ENCODE measurements at places on chromosomes 6 and 20.

DNA sequence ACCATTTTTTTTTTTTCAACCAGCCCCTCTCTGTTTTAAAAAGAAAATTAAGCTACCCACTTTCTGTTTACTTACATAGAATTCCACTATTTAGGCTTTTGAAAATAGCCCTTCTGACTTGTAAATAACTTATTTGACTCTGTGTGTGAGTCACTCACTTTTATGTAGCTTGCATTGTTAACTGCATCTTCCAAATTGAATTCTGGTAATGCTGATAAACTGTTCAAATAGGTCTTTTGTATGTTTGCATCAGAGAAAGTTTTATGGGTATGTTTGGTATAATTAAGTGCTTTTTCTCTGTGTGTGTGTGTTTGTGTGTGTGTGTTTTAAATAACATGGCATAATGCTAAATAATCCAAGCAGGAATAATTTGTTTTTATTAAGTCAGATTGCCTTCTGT, 360.1 kb downstream of the PLCB1 start:
- no peak for DNase-seq

DNA sequence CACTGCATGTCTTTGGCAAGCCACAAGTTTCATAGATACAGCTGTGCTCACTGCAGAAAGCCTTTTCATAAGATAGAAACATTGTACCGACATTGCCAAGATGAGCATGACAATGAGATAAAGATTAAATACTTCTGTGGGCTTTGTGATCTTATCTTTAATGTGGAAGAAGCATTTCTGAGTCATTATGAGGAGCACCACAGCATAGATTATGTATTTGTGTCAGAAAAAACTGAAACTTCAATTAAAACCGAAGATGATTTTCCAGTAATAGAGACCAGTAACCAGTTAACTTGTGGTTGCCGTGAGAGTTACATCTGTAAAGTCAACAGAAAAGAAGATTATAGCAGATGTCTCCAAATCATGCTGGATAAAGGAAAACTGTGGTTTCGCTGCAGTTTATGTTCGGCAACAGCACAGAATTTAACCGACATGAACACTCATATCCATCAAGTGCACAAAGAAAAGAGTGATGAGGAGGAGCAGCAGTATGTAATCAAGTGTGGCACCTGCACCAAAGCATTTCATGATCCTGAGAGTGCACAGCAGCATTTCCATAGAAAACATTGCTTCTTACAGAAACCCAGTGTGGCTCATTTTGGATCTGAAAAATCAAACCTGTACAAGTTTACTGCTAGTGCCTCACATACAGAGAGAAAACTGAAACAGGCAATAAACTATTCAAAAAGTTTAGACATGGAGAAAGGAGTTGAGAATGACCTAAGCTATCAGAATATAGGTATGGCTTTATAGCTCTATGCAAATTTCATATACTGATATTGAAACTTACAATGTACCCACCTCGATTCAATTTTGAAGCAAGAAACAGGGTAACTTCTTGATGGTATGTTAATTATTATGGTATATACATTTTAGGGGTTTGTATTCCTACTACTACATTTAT, 23.9 kb upstream of the BAG2 start:
- peak; percentile 4 for DNase-seq

GRCh38 chr6:25671652-25672051, 19.6 kb downstream of the SCGN start:
- no peak for DNase-seq

DNA sequence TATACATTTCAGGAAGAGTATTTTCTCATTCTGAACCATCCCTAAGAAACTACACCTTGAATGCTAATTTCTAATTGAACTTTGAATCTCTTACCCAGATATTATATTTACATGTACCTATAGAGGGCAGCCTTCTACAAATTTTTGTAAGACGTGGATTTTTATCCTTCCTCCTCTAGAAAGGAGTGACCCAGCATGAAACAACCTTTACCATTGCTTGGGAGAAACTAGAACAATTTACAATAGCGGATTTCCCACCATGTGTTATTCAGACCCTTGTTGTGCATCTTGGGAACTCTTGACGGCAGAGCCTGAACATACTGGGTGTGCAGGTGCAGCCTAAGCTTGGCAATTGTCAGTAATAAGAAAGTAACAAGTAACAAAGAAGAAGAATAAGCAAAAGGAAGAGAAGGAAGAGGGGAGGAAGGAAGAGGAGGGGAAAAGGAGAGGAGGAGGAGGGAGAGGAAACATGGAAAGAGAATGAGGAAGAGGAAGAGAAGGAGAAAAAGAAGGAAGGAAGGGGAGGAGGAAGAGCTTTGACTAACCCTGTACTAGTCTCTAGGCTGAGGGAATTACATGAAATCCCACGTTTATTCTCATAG, 10.8 kb upstream of the TAAR1 start:
- peak; percentile 33 for DNase-seq

DNA sequence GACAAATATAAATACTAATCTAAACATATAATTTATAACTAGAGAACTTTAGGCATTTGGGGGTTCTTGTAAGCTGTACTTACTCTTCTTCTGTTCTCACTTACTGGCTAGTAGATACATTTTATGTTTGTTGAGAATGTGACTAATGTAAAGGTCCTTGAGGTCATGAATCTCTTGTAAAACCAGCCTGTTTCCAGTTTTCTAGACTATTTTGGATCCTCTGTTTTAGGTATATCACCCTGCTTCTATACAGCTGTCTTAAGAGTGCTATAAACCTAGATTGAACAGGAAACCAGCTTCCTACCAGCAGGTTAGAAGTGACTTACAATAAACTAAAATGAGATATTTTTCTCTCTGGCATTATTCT, 134.2 kb downstream of the PLCB4 start:
- no peak for DNase-seq

- no peak for DNase-seq
These were observed 745.7 kb downstream of the RFPL4B start for GRCh38 chr6:113092795-113093194.

DNA sequence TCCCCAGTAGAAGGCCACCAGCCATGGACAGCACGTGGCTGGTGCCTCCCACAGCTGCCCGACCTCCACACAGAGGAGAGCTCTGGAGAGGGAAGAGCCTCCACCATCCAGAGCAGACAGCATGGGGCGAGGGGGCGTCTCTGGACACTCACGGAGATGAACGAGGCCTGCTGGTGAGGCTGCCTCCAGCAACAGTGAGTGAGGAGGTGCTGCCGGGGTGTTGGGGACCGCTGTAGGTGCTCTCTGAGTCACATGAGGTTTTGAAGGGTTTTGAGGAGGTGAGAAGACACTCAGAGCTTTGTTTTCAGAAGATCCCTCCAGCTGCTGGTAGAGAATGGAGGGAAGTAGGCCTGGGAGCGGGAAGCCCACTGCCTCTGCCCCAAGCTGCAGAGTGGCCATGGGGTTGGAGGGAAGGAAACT, 65.6 kb downstream of the THBS2 start:
- DNase-seq: no peak

- DNase-seq: no peak
These were observed 45.4 kb downstream of the CDS2 start for GRCh38 chr20:5172167-5172601.

- no peak for DNase-seq
These were observed 32.7 kb downstream of the HLA-A start for GRCh38 chr6:29974901-29975560.

- DNase-seq: no peak
These were observed 127.0 kb downstream of the TBC1D7 start for GRCh38 chr6:13201336-13201735.

GRCh38 chr6:35668744-35669450, 19.8 kb downstream of the FKBP5 start:
- DNase-seq: no peak

DNA sequence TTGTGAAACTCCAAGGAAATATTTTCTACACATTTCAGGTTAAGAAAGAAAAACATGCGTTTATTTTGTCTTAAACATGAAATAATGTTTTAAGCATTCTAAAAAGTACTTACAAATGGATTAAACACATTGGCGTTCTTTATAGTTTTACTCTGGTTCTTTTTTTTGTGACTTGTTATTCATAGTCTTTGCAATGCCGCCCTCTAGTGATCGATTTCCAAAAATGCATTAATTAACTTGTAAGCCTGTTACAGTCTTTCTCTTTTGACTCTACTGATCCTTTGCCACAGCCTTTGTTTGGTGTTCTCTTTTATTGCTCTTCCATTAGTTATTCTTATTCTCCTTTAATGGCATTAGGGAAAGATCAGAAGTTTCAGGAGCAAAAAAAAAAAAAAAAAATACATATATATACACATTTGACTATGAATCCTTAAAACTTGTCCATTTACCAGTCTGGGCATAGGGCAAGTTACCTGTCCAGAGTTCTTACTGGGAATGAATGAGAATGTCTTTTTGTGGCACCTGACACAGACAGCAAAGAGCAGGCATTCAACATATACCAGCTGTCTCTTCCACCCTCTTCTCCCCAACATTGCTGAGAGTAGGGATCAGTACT, 59.9 kb downstream of the MACROD2 start:
- DNase-seq: peak; percentile 28

- DNase-seq: no peak
These were observed 24.4 kb downstream of the TREML4 start for GRCh38 chr6:41252401-41253169.

GRCh38 chr6:34459899-34460593, 5.8 kb upstream of the PACSIN1 start:
- DNase-seq: peak; percentile 57

DNA sequence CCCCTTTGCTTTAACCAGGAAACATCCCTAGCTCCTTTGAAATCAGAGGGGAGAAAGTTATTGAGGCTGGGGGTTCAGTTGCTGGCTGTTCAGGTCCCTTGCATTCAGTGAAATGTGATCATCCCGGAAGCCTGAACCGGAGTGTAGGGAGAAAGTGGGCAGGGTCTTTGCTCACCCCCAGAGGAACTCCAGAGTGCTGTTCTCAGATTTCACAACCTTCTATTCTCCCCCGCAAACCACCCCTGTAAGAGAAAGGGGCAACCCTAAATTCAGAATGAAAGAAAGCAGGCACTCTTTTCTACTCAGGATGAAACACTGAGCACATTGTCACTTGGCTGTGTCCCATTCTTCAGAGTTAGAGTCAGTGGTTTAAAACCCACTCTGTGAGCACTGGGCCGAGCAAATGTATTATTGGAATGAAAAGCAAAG, 139.8 kb downstream of the KHDC1L start:
- no peak for DNase-seq

DNA sequence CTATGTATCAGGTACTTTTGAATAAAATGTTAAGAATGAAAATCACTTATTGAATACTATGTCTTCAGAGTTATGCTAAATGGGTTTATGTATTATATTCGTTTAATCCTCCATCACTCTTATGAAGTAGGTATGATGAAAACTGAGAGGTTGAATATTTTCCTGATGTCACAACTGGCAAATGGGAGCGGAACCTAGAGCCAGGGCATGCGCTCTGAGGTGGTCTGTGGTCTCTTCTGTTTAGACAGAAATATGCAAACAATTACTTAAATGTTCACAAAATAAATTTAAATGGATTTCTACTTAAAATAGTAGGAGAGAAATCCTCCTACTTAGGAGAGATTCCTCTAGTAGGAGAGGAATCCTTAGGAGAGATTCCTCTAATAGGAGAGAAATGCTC, 21.3 kb upstream of the UTRN start:
- DNase-seq: no peak

DNA sequence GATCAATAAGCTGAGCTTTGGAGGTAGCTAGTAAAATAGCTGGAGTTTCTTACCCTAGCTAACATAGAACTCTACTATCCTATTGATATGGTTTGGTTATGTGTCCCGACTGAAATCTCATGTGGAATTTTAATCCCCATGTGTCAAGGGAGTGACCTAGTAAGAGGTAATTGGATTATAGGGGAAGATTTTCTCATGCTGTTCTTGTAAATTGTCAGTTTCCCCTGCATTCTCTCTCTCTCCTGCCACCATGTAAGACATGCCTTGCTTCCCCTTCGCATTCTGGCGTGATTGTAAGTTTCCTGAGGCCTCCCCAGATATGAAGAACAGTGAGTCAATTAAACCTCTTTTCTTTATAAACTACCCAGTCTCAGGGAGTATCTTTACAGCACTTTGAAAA, 24.6 kb upstream of the SYNE1 start:
- DNase-seq: no peak

- no peak for DNase-seq
These were observed 147.7 kb upstream of the DST start for GRCh38 chr6:56790414-56790813.

GRCh38 chr6:33607126-33607783, 13.9 kb upstream of the ITPR3 start:
- DNase-seq: no peak

GRCh38 chr6:300494-301198, 8.4 kb downstream of the DUSP22 start:
- DNase-seq: no peak

DNA sequence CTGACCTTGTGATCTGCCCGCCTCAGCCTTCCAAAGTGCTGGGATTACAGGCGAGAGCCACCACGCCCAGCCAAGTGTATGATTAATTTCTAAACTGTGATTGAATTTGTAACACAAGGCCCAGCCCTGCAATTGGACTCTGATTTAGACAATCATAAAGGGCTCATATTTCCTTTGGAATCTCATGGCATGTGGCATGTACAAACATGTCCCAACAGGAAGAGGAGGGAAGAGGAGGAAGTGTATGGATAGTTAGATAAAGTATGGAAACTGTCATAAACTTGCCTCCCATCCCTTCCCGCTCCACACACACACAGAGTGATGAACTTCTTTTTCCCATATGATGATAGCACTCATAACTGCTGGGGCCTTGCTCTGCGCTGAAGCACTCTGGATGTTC, 27.2 kb upstream of the QKI start:
- DNase-seq: no peak

DNA sequence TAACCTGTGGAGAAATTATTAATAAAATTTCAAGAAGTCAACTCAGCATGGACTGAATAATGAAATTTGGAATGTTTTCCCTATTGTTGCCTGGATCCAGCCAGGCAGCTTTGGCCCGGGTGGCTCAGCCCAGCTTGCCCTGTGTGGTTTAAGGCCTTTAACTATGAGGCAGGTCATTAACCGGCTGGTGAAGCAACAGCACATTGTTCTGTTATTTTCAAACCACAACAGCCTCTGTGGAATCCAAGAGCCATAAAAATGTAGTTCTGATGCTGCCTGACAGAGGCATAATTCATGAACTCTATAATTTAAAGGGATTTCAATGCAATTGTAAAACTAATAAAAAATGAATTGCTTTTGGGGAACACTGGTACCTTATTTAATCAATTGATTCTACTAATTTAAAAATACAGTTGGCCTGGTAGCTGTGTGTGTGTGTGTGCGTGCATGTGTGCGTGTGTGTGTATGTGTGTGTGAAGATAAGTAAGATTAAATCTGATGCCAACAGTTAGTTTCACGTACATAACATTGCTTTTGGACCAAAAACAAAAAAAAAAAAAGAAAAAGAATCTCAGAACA, 117.7 kb downstream of the RPS12 start:
- no peak for DNase-seq

- DNase-seq: no peak
These were observed 78.5 kb upstream of the AHI1 start for GRCh38 chr6:135576055-135576454.

DNA sequence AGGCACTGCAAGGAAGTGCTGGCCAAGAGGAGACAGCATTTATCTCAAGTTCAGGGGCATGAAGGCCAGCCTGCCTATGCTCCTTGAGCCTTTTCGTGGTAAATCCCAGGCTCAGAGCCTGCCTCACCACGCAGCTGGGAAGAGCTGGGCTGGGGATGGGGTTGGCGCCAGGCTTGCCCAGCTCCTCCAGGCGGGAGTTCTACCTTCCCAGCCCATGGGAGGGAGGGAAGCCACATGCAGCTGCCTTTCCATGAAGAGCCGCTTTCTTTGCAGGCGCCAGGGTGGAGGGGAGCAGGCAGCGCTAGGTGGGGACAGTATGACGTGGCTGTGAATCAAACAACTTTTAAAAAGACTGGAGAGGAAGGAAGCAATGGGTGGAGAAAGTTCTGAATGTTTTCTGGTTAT, 19.5 kb upstream of the SIRT5 start:
- no peak for DNase-seq
